ENCODE measurements at places on chromosomes 5 and 9.

DNA sequence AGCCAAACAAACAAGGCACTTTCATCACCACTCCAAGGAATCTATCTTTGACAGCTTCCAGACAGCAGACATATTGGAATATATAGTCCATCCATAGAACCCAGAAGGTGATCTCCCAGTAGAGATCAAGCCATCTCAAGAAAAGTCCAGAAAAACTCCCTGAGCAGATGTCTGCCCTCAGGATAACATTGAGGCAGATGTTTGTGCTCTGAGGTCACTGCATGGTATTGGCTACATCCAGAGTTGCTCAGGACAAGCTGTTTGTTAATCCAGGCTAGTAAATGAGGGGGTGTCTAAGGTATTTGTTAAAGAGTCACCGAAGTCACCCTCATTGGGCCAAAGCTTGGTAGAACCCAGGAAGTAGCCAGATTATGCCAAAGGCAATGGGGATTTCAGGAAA lies 556.3 kb upstream of the KLF4 start:
- no peak for DNase-seq

DNA sequence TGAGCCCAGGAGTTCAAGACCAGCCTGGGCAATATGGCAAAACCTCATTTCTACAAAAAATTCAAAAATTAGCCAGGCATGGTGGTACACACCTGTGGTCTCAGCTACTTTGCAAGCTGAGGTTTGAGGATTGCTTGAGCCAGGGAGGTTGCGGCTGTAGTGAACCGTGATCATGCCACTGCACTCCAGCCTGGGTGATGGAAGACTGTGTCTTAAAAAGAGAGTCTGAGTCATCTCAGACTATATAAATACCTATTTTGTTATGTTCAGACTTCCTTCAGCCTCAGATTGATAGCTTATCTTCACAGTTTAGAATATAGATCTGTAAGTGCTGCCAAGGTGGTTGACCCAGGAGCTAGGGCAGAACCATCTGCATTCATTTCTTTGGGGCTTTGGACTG lies 1.6 kb upstream of the PAIP2 start:
- DNase-seq, result no peak

DNA sequence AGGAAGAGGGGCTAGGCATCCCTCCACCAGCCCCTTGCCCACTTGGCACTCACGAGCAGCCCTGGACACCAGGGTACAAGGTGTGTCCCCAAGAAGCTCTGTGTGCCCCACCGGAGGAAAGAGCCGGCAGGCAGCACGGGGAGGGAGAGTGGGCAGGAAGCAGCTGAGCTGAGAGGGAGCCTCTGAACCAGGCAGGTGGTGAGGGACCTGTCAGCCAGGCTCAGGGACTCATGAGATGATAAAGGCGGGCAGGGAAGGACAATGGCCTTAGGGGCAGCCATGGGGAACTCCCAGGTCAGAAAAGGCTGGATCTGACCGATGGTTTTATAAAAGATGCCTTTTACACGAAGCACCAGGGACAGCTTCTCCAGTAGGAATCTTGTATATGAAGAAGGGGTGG lies 112.0 kb downstream of the VAV2 start:
- DNase-seq, result no peak

DNA sequence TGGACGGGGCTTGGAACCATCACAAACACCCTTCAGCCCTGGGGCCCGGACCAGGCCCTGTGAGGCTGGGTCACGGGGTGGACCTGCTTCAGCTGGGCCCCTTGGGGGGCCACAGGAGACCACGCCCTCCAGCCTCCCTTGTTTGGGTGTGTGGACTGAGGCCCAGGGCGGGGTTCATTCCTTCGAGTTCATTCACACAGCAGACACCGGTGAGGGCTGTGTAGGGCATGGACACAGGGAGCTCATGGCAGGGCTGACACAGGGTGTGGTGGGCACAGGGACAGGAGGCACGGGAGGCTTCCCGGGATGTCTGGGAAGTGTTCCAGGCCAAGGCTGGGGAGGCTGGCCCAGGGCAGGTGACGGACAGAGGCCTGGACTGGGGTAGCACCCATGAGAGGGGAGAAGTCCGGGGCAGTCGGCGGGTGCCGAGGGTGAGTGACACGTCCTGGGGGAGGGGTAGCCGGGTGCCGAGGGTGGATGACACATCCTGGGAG lies 8.9 kb downstream of the DNLZ start:
- no peak for DNase-seq

DNA sequence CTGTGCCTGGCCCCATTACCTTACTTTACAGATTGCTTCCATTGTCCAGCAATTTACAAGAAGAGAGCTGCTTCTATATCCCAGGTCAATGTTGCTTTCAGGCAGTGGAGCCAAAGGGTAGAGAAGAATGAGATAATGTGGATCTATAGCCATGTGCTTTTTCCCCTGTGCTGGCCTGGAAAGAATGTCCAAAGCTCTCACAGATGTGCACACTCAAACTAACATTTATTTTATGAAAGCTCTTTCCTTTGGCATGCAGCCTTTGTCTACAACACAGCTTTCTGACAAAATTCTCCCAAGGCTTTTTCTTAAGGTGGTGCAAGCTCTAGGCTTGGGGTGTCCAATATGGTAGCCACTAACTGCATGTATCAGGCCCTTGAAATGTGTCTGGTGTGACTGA lies 217.3 kb downstream of the LRRC70 start:
- DNase-seq, result no peak

DNA sequence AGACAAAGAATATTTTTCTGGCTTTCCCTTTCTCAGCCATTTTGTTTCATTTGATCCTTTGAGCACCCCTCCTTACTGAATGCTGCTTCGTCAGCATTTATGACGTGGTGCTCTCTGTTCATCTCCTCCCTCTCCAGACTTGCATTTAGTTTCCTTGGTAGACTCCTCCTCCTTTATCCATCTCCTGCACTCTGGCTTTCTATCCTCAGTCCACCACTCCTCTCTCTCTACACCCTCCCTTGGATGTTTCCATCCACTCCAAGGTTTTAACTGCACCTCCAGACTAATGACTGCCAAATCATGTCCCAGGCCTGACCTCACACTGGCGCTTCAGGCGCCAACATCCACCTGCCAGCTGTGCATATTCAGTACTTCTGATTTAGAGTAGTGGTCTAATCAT lies 245.4 kb downstream of the RAB3C start:
- no peak for DNase-seq

GRCh38 chr5:139655727-139656271 lies 7.7 kb downstream of the CXXC5 start:
- DNase-seq, result no peak

- no peak for DNase-seq
Observed at GRCh38 chr9:2127486-2127885, 112.3 kb downstream of the SMARCA2 start.

DNA sequence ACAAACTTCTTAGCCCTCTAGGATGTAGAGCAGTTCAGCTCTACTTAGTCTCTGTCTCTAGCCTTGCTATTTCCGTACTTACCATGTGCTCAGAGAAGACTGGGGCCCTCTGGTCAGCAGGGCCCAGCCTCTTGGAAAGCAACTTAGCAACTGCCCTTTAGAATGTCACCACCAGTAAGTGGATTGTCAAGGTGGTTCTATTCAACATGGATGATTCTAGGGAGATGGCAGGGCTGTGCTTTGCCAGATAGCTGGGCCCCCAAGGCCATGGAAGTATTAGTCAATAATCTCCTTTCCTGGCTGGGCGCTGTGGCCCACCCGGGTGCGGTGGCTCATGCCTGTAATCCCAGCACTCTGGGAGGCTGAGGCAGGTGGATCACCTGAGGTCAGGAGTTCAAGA lies 177.6 kb upstream of the MVB12B start:
- no peak for DNase-seq

DNA sequence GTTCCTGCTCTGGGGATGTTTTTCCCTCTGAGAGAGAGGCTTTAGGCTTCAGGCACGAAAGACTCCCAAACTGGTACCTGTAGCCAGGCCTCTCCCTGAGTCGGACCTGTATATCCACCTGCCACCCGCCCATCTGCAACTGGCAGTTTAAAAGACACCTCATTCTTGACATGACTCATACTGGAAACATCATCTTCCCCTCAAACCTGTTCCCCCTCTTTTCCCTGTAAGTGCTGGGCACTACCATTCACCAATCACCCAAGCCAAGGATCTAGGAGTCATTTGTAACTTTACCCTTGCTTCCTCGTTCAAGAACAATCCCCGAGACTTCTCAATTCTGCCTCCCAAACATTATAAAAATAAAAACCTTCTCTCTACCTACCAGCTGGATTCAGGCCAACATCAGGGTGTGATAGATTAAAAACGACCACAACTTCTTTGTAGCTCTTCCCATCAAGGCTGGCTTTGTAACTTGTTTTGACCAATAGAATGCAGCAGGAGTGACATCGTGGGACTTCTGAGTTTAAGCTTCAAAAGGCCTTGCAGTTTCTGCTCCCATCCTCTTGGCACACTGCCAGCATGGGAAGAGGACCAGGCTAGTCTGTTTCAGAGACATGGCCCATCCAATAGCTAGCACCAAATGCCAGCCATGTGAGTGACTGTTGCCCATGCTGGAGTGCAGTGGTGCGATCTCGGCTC lies 1.8 kb upstream of the WDR31 start:
- DNase-seq, result no peak

- no peak for DNase-seq
Observed at GRCh38 chr5:156327296-156327695, 332 bp downstream of the SGCD start.

DNA sequence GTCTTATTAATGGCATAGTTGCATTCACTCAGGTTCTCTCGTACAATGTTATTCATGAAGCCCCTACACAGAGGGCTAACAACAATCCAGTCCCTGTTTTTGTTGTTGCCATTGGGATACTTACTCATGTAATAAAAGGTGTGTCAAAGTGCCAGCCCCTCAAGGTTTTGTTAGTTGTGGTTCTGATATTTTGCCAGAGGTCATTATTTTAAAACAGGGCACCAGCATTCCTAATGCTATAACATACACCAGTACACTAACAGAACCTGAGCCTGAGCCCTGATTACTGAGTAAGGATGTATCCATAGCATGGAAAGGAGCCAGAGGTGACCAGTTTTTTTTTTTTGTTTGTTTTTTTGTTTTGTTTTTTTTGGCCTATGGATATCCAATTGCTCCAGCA lies 50.2 kb downstream of the SMC2 start:
- no peak for DNase-seq

DNA sequence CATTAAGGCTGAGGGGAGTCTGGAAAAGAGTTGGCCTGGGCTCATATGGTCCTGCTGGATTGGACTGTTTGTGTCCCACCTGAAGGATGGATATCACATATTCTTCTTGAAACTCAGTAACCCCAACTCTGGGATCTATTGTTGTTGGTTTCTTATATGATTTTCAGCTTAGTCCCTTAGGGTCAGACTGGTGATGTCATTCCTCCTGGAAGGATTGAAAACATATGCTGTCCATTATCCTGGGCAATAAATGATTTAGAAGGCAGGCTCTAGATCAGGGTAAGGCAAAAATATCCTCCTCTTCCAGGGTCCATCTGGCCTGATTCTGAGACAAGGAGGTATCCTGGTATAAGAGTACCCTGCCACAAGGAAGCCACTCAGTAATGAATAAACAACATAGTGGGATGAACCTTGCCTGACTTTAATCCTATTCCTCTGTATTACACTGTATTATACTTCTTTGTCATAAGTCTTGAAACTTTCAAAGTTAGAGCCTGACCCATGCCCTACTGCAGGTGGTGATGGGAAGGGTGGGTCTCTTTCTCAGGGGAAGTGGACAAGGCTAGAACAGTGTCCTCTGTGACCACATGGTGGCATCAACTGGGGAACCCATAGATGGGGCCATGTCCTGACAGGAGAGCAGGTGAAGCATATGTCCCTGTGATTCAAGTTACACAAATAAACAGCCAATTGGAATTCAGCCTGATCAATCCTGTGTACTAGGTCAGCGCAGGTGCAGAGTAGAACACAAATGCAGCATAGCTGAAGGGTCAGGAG lies 454.4 kb upstream of the TRPC7 start:
- no peak for DNase-seq

DNA sequence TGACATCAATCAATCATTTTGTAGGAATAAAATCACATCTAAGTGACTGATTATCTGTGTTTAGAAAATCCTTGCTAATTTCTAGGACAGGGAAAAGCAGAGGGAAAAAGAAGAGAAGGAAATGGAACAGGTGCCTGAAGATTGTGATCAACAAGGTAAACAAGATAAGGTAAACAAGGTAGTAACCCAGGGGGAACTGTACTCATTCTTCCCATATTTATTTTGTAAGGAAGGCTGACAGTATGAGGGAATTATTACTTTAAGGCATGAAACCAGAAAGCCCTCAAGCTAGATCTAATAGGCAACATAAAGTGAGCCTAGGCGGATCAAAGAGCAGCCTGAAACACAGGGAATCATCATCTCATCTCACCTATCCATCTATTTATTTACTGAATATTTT lies 231.1 kb downstream of the MLLT3 start:
- DNase-seq, result no peak

- no peak for DNase-seq
Observed at GRCh38 chr9:29241320-29241719, 1668.0 kb upstream of the C9orf72 start.

DNA sequence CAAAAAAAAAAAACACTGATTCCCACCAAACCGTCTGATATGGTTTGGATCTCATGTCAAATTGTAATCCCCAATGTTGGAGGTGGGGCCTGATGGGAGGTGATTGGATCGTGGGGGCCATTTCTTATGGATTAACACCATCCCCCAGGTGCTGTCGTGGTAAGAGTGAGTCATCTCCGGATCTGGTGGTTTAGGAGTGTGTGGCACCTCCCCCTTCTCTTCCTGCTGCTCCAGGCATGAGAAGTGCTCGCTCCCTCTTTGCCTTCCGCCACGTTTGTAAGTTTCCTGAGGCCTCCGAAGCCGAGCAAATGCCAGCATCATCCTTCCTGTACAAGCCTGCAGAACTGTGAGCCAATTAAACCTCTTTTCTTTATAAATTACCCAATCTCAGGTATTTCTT lies 45.2 kb downstream of the HSD17B3 start:
- no peak for DNase-seq

DNA sequence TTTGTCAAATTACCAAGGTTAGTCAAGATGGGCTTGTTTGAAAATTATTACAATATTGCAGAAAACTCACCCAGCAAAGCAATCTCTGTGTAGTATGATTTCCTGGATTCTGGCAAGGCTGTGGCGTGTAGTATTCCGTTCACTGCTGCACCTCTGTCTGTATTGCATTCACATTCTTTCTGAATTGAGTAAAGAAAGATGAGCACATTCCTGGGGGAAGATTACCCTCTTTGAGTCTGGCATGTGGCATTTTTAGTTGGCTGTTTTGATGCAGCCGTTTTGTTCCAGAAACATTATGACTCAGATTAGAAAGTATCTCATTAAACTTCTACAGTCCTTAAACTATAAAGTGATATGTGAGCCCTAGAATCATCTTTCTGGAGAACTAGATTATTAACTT lies 197.7 kb downstream of the TENT4A start:
- no peak for DNase-seq

- DNase-seq, result no peak
Observed at GRCh38 chr9:116336133-116336862, 182.7 kb downstream of the PAPPA start.

GRCh38 chr5:154444556-154445421 lies 1.0 kb upstream of the SAP30L start:
- peak; percentile 18 for DNase-seq

GRCh38 chr5:165521816-165522610 lies 2016.6 kb downstream of the MAT2B start:
- DNase-seq, result no peak

- DNase-seq, result no peak
Observed at GRCh38 chr5:74664551-74664950, 20.5 kb upstream of the HEXB start.

All from frontal cortex (tissue), 4 donors.